ENCODE measurements at places on chromosomes 6 and 20.

- peak; percentile 83 for DNase-seq
Measured at GRCh38 chr6:7542874-7543624, 1.6 kb downstream of the DSP start.

DNA sequence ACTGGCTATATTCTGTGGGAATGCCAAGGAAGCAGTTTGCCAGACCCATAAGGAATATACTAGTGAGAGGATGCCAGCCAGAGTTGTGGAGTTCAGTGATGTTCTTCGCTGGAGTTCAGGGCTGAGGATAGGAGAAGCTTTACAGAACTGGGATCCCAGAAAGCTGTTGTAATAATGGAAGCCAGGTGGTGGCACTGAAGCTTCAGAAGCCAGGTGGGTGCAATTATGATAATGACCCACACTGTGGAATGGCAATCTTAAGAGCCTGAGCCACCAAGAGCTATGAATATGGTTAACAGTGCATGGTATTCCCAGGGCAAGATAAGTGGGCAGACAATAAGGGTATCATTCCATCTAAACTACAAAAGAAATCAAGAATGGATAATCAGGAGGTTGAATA lies 25.1 kb upstream of the ENPP1 start:
- no peak for DNase-seq

GRCh38 chr6:143652841-143653331 lies 24.9 kb upstream of the PHACTR2 start:
- no peak for DNase-seq

DNA sequence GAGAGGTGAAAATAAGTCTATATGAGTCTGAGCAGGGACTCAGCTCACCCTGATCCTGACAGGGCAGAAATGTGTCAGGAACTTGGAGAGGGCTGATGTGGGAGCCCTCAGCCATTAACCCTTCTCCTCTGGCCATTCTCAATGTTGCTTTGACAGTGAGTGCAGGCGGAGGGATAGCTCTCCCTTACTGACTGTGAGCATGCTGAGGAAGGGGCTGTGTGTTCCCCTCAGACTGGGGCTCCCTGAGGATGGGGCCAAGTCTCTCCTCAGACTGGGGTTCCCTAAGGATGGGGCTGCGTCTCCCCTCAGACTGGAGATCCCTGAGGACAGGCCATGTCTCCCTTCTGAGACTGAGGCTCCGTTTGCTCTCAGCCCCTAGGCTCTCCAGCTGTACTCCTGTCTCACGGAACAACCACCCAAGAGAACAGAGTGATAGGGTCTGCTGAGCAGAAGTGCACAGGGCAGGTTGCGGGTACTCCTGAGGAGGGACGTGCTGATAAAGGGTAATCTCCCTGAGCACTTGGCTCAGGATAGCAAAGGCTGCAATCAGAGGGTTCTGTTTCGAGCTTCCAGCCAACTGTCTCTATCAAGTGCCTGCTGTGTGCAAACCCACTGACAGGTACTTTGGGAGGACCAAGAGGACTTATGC lies 141.0 kb downstream of the MRPL14 start:
- DNase-seq = peak; percentile 41

DNA sequence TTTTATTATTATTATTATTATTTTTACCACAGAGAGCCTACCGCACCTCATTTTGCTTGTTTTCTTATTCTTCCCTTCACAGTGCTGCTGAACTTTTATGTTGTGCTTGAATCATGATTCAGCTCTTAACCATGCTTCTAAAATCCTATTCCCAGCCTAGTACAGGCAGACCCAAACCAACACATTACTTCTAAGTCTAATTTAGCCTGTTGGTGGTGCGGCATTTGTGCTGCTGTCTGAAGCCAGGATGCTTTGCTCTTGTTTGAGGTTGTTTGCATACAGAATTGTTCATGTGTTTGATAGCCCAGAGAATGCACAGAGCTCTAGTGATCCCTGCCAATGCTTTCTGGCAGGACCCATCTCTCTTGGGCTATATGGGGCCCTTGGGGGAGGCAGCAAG lies 213.5 kb upstream of the KCNG1 start:
- DNase-seq = no peak

GRCh38 chr6:117870486-117871242 lies 36.4 kb upstream of the SLC35F1 start:
- no peak for DNase-seq

DNA sequence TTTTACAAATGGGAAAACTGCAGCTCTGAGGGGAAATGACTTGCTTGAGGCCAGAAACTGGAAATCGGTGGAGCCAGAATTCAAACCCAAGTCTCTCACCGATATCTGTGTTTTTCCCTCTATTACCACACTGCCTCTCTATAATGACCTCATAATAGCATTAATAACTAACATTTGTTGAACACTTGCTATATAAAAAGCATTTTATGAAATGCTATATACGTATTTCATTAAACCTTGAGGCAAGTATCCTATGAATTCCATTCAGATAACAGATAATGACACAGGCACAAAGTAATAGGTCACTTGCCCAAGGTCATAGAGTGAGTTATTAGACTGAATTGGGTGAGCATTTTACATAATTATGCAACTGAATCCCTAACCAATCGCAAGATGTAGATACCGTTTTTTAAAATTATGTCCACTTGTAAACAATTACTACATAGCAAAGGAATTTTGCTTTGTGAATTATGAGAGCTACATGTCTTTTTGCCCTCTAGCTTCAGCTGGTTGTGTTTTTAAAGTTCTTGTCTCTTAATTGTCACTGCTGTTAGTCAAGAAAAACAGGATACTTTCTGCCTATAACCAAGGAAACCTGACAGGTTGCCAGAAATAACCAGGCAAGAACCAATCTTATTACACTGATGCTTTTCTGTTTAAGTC lies 4.7 kb downstream of the DSN1 start:
- DNase-seq = no peak

- DNase-seq = no peak
Measured at GRCh38 chr20:63023936-63024571, 17.3 kb upstream of the BHLHE23 start.

- no peak for DNase-seq
Measured at GRCh38 chr6:156980515-156980914, 203.3 kb downstream of the ARID1B start.

GRCh38 chr6:28105245-28105639 lies 19.2 kb upstream of the ZSCAN16 start:
- DNase-seq = no peak

- DNase-seq = no peak
Measured at GRCh38 chr6:35038076-35038475, 103.1 kb downstream of the TCP11 start.

- DNase-seq = no peak
Measured at GRCh38 chr6:153056308-153056707, 53.8 kb upstream of the MTRF1L start.

GRCh38 chr20:23047738-23048214 lies 1.7 kb downstream of the THBD start:
- DNase-seq = no peak

DNA sequence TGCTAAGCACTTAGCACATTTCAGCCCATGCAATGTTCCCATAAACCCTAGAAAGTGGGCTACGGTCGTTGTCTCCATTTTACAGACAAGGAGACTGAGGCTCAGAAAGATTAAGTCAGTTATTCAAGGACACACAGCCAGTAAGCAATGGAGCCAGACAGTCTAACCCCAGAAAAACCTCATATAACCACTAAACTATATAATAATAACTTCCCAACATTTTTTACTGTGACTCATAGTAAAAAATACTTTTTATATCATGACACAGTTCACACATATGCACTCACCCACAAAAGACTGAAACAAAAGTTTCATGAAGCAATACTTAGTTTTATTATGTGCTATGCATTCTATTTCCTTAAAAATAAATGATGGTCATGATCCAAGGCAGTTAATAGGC lies 66.2 kb upstream of the EYA2 start:
- DNase-seq = no peak

DNA sequence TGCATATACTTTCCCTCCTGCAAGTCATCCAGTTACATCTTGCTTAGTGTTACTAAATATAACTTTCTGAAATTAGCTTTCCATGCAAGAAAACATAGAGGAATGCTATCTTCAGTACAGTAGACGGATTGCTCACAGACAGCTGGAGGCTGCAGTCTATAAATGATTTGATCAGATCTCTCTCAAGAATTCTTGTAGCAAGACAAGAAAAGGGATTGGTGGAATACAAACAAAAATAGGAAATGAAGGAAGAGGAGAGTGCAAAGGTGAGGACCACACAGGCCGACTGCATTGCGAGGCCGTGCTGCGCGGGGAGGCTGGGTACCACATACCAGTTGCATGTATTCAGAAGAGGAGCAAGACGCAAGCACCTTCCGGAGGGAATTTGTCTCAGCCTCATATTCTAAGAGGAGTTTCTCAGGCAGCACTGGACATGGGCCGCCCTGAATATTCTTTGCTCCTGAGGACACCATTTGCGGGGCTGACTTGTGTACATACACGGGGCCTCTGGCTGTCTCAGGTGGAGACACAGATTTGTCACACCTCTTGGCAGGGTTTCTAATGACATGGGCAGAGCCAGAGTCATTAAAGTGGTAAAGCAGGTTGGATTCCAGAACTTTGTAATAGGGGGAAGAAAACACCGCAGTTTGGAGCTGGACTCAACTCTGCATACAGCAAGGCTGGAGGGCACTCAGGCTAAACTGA lies 22.7 kb upstream of the KIF25 start:
- DNase-seq = no peak

DNA sequence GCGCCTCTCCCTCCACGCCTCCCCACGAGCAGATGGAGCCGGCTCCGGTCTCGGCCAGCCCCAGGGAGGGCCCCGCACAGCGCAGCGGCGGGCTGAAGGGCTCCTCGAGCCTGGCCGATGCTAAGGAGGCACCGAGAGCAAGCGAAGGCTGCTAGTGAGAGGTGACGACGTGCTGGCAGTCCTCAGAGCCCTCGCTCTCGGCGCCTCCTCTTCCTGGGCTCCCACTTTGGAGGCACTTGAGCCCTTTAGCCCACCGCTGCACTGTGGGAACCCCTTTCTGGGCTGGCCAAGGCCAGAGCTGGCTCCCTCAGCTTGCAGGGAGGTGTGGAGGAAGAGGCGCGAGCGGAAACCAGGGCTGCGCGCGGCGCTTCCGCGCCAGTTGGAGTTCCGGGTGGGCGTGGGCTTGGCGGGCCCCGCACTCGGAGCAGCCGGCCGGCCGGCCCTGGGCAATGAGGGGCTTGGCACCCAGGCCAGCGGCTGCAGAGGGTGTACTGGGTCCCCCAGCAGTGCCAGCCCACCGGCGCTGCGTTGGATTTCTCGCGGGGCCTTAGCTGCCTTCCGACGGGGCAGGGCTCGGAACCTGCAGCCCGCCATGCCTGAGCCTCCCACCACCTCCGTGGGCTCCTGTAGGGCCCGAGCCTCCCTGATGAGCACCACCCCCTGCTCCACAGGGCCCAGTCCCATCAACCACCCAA lies 2.5 kb upstream of the TMEM14C start:
- DNase-seq = no peak

DNA sequence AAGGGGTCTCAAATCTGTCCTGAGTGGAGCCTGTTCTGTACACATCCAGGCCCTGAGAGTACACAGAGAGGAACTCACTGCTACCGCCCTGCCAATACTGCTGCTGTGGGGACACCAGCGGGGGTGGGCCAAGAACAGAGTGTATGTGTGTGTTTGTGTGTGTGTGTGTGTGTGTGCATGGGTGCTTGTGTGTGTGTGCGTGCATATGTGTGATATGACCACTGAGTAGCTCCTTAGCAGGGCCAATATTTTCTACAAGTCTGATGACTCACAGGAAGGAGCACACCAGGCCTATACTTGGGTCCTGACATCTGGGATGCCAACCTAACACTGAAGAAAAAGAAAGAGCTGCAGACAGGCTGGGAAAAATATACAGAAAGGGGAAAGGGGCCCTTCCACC lies 1.4 kb downstream of the RAET1E start:
- DNase-seq = peak; percentile 57

- DNase-seq = no peak
Measured at GRCh38 chr6:35665573-35665972, 23.1 kb downstream of the FKBP5 start.

DNA sequence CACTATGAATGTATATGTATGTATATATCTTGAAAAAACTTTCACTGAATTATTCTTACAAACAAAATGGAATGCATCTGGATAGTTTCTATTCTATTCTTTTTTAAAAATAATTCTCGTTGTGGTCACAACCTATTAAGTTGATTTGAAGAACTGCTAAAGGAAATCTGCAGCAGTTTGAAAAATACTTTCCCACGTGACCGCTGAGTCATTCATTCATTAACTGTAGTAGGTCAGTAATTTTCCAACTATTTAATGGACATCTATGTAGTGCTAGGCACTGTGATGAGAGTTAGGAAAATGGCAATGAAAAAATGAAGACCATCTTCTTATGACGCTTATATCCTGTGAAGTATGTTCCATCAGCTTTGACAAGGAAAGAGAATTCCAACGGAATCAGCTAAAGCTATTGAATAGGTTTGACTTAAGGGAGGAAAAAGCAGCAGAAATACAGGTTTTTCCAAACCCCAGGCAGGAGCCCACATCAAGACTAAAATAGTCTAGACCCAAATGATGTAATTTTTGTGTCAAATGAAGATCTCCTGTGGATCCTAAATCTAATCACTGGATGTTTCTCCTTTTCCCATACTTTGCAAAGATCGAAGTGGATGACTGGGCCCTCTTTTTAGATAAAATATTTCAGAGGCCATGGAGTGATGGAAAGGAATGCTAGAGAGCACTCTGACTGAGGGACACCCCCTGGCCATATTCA lies 4.1 kb upstream of the EFHC1 start:
- DNase-seq = no peak

DNA sequence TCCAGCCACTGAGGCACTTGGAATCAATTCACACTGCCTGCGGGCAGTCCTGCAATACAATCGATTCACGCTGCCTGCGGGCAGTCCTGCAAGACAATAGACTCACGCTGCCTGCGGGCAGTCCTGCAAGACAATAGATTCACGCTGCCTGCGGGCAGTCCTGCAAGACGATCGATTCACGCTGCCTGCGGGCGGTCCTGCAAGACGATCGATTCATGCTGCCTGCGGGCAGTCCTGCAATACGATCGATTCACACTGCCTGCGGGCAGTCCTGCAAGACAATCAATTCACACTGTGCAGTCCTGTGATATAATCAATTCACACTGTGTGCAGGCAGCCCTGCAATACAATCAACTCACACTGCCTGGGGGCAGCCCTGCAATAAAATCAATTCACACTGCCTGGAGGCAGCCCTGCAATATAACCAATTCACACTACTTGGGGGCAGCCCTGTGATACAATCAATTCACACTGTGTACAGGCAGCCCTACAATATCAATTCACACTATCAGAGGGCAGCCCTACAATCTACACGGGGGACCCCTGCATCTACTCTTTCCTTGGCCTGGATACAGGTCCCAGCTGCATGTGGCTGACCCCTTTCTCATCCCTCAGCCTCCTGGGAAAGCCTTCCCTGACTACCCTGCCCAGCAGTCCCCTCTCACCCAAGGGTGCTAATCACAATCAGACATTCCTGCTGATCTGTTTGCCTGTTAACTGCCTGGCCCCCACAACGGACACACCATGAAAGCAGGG lies 10.4 kb downstream of the TAF4 start:
- DNase-seq = no peak

- DNase-seq = no peak
Measured at GRCh38 chr6:971981-972640, 279.2 kb upstream of the EXOC2 start.

GRCh38 chr6:125759184-125759902 lies 9.9 kb downstream of the HEY2 start:
- DNase-seq = no peak

GRCh38 chr20:8161264-8162071 lies 29.4 kb downstream of the PLCB1 start:
- no peak for DNase-seq

GRCh38 chr20:49490689-49491088 lies 8.2 kb upstream of the KCNB1 start:
- DNase-seq = no peak

GRCh38 chr6:70707893-70708292 lies 40.2 kb downstream of the SMAP1 start:
- no peak for DNase-seq

All from suprapubic skin (tissue), 4 donors.